Renal cortex interstitium (tissue), 15 donors: ENCODE measurements at places on chromosomes 3 and 15. TPM values are rescaled to one million over a fixed set of nuclear protein-coding genes. Genes with fewer than 3 reads are reported as not detected.

The RPUSD2 gene
- polyA plus RNA-seq, result 13.3 TPM

The CHDH gene
- polyA plus RNA-seq, result 8.7 TPM

The CDHR4 gene
- polyA plus RNA-seq, result not detected

The HRG gene
- 1.8 TPM for polyA plus RNA-seq

The ADAMTS7 gene
- polyA plus RNA-seq, result 35.7 TPM

The EPHA6 gene
- polyA plus RNA-seq, result 0.74 TPM

The STRA6 gene
- 35.4 TPM for polyA plus RNA-seq

The PP2D1 gene
- 0.59 TPM for polyA plus RNA-seq

The PCLAF gene
- polyA plus RNA-seq, result 52.0 TPM

The SLC9C1 gene
- polyA plus RNA-seq, result 0.61 TPM

The AADACL2 gene
- not detected for polyA plus RNA-seq

The MYL3 gene
- polyA plus RNA-seq, result 22.2 TPM

The FETUB gene
- 0.09 TPM for polyA plus RNA-seq
